ENCODE measurements at places on chromosomes 5 and 9.

GRCh38 chr9:115042781-115043509 lies 75.0 kb downstream of the TNC start:
- no peak for DNase-seq

DNA sequence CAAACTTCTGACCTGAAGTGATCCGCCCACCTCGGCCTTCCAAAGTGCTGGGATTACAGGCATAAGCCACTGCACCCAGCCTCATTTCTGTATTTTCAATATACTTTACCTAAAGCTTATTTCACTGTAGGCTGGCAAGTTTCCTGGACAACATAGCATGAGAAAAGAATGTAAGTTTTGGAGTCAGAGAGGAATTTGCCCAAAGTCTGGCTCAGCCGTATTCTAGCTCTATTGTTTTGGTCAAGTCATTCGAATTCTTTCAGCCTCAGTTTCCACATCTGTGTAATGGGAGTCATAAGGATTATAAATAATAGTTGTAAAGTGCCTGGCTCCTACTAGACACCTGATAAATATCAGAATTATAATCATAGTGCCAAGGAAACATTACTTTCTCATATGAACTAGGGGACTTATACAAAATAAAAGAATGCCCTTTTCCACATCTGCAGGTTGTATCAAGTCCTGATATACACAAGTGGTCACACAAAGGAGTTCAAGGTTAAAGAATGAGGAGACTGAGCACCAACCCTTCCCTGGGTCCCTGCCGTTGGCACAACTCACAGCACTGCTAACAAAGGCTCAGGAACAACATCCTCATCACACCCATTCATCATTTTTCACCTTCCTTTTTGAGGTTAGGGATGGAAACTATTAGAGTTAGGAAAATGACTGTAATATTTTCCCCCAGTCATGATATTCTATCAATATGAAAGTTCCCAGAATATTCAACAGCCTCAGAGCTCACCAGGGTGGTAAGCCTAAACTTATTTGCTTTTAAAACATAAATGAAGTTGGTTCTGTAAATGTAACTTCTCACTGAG lies 34.6 kb upstream of the RAI14 start:
- no peak for DNase-seq

GRCh38 chr9:133768859-133769510 lies 30.8 kb upstream of the SARDH start:
- no peak for DNase-seq

DNA sequence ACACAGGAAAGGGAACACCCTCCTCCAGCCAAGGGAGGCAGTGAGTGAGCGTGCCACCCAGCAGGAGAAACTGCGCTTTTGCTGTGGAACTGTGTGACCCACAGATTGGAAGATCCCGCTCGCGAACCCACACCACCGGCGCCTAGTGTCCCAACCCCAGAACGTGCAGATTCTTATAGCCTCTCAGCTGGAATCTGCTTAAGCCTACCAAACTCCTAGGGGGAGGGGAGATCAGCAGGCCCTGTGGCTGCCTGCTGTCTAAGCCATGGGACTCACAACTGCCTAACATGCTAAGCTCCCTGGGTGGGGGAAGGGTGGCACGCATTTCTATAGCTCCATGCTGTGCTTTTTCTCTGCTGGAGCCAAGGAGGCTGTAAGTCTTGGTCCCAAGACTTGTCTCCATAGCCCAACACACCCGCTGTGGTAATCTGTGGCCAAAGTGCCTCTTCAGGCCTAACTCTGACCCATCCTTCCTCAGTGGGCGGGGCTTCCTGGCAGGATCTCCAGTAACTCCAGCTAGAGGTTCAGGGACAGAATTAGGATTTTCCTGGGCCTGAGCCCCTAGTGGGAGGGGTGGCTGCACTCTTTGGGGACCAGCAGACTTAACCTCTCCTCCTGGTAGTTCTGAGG lies 485.0 kb downstream of the TAF11L14 start:
- no peak for DNase-seq

- no peak for DNase-seq
Measured at GRCh38 chr5:82794876-82795275, 282.3 kb downstream of the TMEM167A start.

DNA sequence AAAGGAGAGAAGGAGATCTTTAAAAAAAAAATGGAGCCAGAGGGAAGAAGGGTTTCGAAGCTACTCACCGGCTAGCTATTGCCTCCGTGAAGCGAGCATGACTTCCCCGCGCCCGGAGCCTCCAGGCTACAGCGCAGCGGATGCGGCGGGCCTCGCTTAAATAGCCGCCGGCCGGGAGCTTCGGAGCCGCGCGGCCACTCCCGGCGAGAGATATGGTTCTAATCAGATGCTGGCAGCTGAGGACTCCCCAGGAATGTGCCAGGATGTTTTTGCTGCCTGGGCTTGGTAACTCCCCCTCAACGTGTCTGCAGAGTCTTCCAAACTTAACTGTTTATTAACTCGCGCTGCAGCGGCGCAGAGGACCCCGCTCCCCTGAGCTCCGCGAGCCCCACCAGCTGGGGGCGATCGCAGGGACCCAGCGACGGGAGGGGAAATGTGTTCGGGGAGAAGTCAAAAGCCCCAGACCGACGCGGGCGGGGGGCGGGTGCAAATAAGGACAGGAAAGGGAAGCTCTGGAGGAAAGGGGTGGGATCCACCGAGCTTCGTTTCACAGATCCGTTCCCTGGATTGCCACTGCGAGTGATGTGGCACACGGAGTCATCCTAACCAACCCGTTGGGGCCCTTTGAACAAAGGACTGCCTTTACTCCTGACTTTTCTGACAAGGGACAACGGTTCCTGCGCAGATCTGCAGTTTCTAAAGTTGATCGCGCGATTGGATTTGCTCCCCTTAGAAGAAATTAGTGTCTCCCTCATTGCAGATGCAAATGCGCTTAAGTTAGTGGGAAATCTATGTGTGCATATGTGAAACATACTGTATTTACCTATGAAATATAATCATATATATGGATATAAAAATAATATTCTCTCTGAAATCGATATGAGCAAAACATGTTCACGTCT lies at the start of gene DAB2:
DAB2 (minus strand) TSS at position 245 of the 902 bp plus-strand sequence. CDS start 30,660 bp downstream, outside the sequence.
- DNase-seq = peak; percentile 13

- no peak for DNase-seq
Measured at GRCh38 chr9:69949396-69949795, 94.3 kb upstream of the MAMDC2 start.

- DNase-seq = no peak
Measured at GRCh38 chr5:39941416-39941815, 516.6 kb upstream of the DAB2 start.

DNA sequence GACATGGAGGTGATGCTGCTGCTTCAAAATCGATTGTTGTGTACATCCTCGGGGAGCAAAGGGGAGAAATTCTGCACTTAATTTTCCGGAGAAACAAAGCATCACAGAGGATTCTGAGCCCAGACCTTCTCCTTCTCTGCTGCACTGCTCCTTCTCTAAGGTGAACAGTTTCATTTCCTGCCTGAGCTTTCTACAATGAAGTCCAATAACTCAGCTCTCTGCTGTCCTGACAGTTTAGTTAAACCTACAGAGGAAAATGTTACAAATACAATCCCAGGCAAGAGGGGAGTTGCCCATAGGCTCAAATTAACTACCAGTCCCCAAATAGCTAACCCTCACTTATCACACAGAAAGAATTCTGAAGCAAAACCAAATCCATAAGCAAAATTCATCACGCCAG lies 206.3 kb downstream of the EFNA5 start:
- no peak for DNase-seq

GRCh38 chr5:177290816-177291596 lies 12.5 kb downstream of the RAB24 start:
- DNase-seq = no peak

GRCh38 chr5:55427157-55427556 lies 107.6 kb downstream of the PLPP1 start:
- no peak for DNase-seq

GRCh38 chr5:13975246-13975645 lies 30.8 kb upstream of the DNAH5 start:
- no peak for DNase-seq

GRCh38 chr5:160211352-160211751 lies 18.0 kb upstream of the FABP6 start:
- DNase-seq = no peak

DNA sequence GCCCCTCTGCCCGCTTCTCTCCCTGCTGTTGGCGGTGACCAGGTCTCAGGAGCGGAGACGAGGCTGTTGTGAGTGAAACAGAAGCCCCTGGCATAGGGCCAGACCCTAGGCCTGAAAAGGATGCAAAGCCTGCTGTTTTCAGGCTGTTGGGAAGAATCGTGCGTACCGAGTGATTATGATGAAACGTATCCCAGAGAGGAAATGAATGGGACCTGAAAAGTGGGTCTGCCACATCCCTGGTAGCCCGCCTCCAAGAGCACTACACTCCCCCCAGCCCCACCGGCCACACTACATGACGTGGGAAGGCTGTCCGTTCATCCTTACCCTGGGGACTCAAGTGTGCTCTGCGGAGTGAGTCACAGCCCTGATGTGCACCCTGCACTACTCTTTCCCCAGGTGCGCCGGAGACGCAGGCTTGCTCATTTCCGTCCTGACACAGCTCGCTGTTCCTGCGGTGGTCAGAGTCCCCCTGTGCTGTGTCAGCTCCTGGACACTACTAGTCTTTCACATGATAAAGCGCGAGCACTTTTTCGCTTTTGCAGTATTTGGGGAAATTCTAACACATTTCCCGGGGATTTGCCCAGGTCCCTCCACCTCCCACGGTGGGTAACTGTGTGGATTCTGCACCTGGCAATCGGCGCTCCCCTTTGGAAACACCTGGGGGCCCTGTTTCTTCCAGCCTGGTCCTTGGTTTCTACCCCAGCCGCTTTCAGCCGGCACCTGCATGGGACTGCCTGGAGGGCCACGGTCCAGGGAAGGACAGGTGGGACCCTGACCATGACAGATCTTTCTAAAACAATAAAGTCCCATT lies 91.5 kb downstream of the ANKRD33B start:
- DNase-seq = no peak

- DNase-seq = no peak
Measured at GRCh38 chr5:101159006-101159405, 255.9 kb upstream of the ST8SIA4 start.

- DNase-seq = no peak
Measured at GRCh38 chr5:115429345-115429940, 115.1 kb downstream of the FEM1C start.

DNA sequence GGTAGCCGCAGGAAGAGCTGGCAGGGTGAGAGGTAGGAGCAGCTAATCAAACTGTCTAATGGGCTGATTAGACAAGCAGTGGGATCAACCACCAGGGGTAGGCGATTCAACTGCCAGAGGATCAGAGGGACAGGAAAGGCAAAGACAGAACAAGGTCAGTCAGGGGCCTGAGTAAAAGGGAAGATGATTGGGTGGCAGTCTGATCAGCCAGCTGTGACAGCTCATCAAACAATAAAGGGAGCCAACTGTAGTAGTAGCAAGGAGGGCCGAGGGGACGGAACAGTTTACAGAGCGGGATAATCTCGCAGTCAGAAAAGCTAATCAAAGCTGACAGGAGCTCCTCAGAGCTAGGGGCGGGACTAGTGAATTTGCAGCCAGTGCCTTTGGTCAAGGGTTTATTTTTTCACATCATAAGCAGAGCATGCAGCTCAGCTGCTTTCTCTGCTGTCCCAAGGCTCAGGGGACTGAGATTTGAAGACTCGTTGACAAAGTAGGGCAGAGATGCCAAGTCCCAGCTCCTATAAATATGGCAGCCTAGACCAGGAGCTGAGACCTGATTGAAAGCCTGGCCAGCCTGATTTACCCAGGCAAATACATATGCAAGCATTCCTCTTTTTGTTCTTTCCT lies 418.2 kb downstream of the GABRG2 start:
- no peak for DNase-seq

DNA sequence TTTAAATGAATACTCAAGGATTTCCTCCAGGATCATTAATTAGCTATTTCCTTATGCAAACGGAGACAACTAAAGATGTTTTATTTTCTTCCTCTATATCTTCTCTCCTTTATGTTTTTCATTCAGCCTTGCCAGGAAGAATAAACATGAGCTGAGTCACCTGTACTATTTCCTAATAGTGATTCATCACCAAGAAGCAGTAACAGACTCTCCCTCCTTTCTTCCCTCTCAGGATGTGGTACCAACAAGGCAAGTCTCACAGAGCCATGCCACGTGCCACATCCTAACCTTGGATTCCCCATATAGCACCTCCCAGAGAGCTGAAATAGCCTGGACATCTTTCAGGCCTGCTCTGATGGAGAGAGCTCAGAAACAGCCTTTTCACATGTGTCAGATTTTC lies 758.6 kb upstream of the DMAC1 start:
- no peak for DNase-seq

- DNase-seq = no peak
Measured at GRCh38 chr5:73781107-73781768, 155.2 kb downstream of the ARHGEF28 start.

- DNase-seq = no peak
Measured at GRCh38 chr5:84069608-84070179, 315.0 kb downstream of the EDIL3 start.

GRCh38 chr9:87167582-87167981 lies 220.3 kb upstream of the GAS1 start:
- no peak for DNase-seq

DNA sequence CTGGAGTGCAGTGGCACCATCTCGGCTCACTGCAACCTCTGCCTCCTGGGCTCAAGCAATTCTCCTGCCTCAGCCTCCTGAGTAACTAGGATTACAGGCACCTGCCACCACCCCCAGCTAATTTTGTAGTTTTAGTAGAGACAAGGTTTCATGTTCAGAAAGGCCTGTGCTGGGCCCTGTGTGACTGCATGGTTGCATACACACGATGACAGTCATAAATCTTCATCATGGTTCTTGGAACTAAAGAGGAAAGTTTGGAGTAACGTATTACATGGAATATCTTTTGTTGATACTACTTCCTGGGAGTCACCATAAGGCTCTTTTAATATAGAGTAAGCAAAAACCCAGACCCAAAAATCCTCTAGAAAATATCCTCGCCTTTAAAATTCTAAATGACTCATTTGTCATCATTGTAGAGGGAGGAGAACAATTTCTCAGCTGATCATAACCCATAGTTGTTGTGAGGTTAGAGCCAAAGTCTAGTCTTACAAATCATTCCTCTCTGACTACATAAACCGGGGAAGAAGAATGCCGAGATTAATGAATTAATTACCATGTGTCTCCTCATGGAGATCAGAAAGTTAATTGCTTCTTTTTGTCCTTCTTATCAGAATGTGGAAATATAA lies 47.0 kb downstream of the KLF9 start:
- no peak for DNase-seq

- no peak for DNase-seq
Measured at GRCh38 chr9:726005-726404, 115.5 kb upstream of the DMRT1 start.
